ENCODE measurements at places on chromosomes 1 and 21. TPM values are rescaled to one million over a fixed set of nuclear protein-coding genes. Genes with fewer than 3 reads are reported as not detected.

Gene APP
- 87.9 TPM for total RNA-seq

GRCh38 chr1:217364220-217364619 is 266.7 kb downstream of the GPATCH2 start:
- no peak for DNase-seq

Gene TCHHL1
- total RNA-seq: not detected

DNA sequence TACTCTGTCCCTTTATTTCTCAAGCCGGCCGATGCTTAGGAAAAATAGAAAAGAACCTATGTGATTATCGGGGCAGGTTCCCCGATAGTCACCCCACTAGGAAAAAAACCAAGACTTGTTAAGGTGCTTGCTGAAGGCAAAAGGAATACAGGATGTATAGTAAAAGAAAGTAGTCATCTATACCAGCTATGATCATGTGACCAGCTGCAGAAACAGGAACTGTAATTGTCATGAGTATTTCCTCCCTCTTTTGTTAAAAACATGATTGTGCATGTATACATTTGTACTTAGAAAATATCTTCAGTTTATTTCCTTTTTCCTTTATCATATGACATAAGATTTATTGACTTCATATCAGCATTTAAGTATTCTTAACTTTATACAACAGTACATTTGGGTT is 30.5 kb downstream of the PIGK start:
- DNase-seq: no peak

Gene DCST1
- 0.57 TPM for total RNA-seq

GRCh38 chr21:46357335-46357604 is 33.3 kb downstream of the PCNT start:
- no peak for DNase-seq

DNA sequence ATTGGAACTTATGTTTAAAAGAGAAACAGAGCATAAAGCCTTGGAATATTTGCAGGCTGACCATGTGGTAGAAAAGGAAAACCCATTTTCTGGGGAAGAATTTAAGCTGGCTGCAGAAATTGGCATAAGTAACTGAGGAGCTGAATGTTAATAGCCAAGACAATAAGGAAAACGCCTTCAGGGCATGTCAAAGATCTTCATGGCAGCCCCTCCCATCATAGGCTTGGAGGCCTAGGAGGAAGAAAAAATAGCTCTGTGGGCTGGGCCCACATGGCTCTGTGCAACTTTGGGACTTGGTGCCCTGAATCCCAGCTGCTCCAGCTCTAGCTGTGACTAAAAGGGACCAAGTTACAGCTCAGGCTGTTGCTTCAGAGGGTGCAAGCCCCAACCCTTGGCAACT is 51.5 kb downstream of the CTH start:
- DNase-seq: no peak

- no peak for DNase-seq
Observed at GRCh38 chr21:16570856-16571255, 841.1 kb downstream of the USP25 start.

GRCh38 chr1:203898458-203899352 is 37.3 kb downstream of the SNRPE start:
- DNase-seq: no peak

DNA sequence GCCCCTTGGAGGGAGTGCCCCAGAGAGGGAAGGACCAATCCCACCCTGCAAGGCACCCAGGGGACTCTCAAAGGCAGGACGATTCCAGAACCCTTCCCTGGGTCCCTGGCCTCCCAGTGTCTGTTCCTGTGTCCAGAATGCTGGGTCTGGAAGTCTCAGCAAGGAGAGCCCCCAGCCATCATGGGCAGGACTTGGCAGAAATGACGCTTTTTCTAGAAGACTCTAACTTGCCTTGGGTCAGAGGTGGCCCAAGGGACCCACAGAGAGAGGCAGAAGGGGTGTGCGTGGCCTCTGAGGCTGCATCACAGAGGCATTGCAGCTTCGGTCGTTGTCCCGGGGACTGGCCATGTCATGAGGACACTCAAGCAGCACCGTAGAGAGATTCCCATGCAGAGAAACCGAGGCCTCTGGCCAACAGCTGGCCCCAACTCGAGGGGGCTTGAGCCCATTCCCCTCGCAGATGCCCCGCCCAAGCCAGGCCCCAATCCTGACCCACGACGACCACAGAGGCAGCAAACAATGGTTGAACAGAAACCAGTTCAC is 57.8 kb downstream of the WNT9A start:
- peak; percentile 1 for DNase-seq

Gene CNIH3
- 1.4 TPM for total RNA-seq

DNA sequence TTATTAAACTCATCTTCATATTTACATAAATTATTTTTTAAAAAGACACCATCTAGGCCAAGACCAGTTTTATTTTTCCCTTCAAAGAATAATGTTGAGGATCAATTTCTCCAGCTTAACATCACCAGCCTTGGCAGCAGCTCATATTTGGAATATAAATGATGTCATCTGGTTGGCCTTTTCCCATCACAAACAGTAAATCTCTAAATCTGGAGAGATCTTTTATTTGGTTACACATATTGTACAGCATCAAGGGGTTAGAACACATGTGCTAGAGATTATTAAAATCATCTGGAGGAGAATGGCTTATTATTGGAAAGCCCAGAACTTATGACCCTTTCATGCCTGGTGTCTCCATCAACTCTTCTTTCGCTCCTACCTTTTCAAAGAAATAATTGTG is 508.8 kb downstream of the PLPP3 start:
- no peak for DNase-seq

Gene ARID1A
- total RNA-seq: 136 TPM

GRCh38 chr1:231392389-231393131 is 29.5 kb downstream of the EGLN1 start:
- DNase-seq: no peak

Gene NBPF12
- 28.0 TPM for total RNA-seq

DNA sequence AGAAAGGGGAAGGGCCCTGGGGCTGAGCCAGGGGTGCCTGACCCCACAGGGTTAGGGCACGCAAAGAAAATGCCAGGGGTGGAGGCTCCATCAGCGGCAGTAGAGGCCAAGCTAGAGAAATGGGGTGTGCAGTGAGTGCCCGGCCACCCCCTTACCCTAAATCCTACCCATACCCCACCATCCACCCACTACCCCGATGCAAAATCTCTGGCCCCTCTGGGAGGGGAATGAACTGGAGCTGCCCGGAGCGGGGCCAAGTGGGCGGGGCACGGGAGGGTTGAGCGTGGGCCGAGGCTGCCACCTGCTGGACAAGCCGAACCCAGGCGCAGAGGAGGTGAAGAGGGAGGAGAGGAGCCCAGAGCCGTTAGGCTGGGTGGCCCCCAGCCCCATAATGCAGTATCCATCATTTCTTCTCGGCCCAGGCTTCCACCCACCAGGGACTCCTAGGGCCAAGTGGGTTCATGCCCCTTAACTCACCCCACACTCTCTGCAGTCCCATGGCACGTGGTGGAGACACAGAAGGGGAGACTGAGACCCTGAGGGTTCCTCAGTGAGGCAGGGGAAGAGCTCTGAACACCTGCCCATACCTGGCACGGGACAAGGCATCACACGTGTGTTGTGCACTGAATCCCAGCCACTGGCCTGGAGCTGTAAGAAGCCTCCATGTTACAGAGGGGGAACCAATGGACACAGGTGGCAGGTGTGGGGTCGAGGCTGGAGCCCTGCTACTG is 1.4 kb upstream of the C1QC start:
- DNase-seq: peak; percentile 57

- no peak for DNase-seq
Observed at GRCh38 chr1:172895050-172895460, 155.7 kb downstream of the TNFSF18 start.

DNA sequence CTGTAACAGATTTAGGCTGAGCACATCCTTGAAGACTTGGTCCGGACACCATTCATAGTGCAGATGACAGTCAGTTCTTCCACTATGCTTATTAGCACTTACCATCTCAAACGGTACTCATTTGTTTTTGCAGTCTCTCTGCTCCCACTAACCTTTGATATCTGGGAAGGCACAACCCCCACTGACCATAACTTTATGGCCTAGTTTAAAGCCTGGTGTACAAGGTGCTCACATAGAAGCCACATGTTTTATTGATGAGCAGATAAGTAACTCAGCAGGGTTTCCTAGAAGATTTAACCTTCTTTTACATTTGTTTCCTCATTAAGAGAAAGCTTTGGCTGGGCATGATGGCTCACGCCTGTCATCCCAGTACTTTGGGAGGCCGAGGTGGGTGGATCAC is 119.3 kb upstream of the MAGI3 start:
- no peak for DNase-seq

GRCh38 chr21:34796518-34797200 is 127.9 kb downstream of the CLIC6 start:
- no peak for DNase-seq

- no peak for DNase-seq
Observed at GRCh38 chr21:32046191-32046590, 173.4 kb downstream of the HUNK start.

Gene SPRR3
- not detected for total RNA-seq

- no peak for DNase-seq
Observed at GRCh38 chr21:36693489-36694030, 5.4 kb upstream of the SIM2 start.

DNA sequence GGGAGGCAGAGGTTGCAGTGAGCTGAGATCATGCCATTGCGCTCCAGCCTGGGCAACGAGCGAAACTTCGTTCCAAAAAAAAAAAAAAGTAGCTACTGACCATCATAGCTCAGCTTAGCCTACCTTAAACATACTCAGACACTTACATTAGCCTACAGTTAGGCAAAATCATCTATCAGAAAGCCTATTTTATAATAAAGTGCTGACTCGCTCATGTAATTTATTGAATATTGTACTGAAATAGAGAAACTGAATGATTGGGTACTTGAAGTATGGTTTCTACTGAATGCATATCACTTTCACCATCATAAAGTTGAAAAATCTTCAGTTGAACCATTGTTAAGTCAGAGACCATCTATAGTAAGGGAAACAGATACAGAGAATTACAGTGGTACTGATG is 93.9 kb upstream of the BMP8A start:
- DNase-seq: no peak

Gene BOLA1
- 7.2 TPM for total RNA-seq

Gene NKAIN1
- total RNA-seq: not detected

Data from T-helper 17 cell (primary cell).